Melanocyte of skin (primary cell): ENCODE measurements at places on chromosomes 7 and 10. TPM values are rescaled to one million over a fixed set of nuclear protein-coding genes. Genes with fewer than 3 reads are reported as not detected.

Gene STEAP4
- total RNA-seq: 0.15 and 0.33 TPM in 2 replicates

Gene PPP2R2D
- 28.6 and 31.9 TPM in 2 replicates for total RNA-seq

Gene HOGA1
- total RNA-seq: 1.7 and 5.5 TPM in 2 replicates

Gene IFIT3
- total RNA-seq: 170 and 446 TPM in 2 replicates

Gene POLR3A
- total RNA-seq: 21.3 and 21.6 TPM in 2 replicates

Gene LEP
- under 0.01 TPM in 1 of 2 replicates, not detected in the other for total RNA-seq

Gene BAMBI
- total RNA-seq: 127 and 226 TPM in 2 replicates

Gene IGFBP3
- total RNA-seq: 1.0 and 5.5 TPM in 2 replicates

Gene MEOX2
- total RNA-seq: not detected in 2 replicates

Gene VENTX
- not detected in 2 replicates for total RNA-seq

Gene ZCWPW1
- total RNA-seq: 0.33 and 1.7 TPM in 2 replicates

Gene MAGI2
- 9.3 and 15.3 TPM in 2 replicates for total RNA-seq

Gene TNRC18
- total RNA-seq: 29.3 and 47.3 TPM in 2 replicates

Gene CDH23
- total RNA-seq: under 0.01 TPM in 2 replicates

Gene GTF2IRD1
- 6.5 and 6.9 TPM in 2 replicates for total RNA-seq

Gene CACUL1
- total RNA-seq: 22.7 and 38.5 TPM in 2 replicates

Gene MUC3A
- total RNA-seq: not detected in 2 replicates

Gene PRLHR
- total RNA-seq: not detected in 2 replicates

Gene PNLIPRP3
- total RNA-seq: 0.67 and 0.77 TPM in 2 replicates

Gene DGKI
- total RNA-seq: 0.34 and 1.5 TPM in 2 replicates

Gene ADAMTS14
- total RNA-seq: under 0.01 and 1.5 TPM in 2 replicates

Gene PMS2
- 30.0 and 31.0 TPM in 2 replicates for total RNA-seq

Gene IRF5
- 1.4 and 3.3 TPM in 2 replicates for total RNA-seq

Gene MYL10
- total RNA-seq: not detected in 2 replicates

Gene CLDN3
- total RNA-seq: not detected in 2 replicates

Gene ASAH2
- total RNA-seq: 0.73 and 3.1 TPM in 2 replicates

Gene LRIT1
- not detected in 2 replicates for total RNA-seq

Gene ARHGAP22
- 1.0 and 3.3 TPM in 2 replicates for total RNA-seq

Gene SKIDA1
- under 0.01 and 0.34 TPM in 2 replicates for total RNA-seq

Gene ANXA8
- total RNA-seq: 0.15 TPM in 1 of 2 replicates, not detected in the other

Gene EBF3
- under 0.01 TPM in 1 of 2 replicates, not detected in the other for total RNA-seq

Gene MALSU1
- 84.3 and 92.7 TPM in 2 replicates for total RNA-seq

Gene TUBB8
- not detected in 2 replicates for total RNA-seq

Gene ANKRD1
- total RNA-seq: 0.36 TPM in 1 of 2 replicates, not detected in the other

Gene TMEM178B
- total RNA-seq: under 0.01 and 0.15 TPM in 2 replicates

Gene TSPAN13
- total RNA-seq: 1.7 and 2.0 TPM in 2 replicates

Gene LRGUK
- total RNA-seq: 0.33 and 0.46 TPM in 2 replicates

Gene TAS2R41
- total RNA-seq: not detected in 2 replicates

Gene TRIL
- under 0.01 TPM in 1 of 2 replicates, not detected in the other for total RNA-seq

Gene FAM237B
- not detected in 2 replicates for total RNA-seq

Gene SPDYE5
- under 0.01 and 0.15 TPM in 2 replicates for total RNA-seq

Gene PLPP4
- 3.4 and 11.6 TPM in 2 replicates for total RNA-seq

Gene PON2
- total RNA-seq: 76.9 and 106 TPM in 2 replicates

Gene BZW2
- total RNA-seq: 56.1 and 66.9 TPM in 2 replicates

Gene NXPH1
- not detected in 2 replicates for total RNA-seq

Gene FKBP6
- not detected in 2 replicates for total RNA-seq

Gene IQUB
- under 0.01 and 0.36 TPM in 2 replicates for total RNA-seq

Gene PRF1
- total RNA-seq: not detected in 2 replicates

Gene SPDYE1
- total RNA-seq: not detected in 2 replicates

Gene C10orf71
- total RNA-seq: not detected in 2 replicates

Gene NKX1-2
- under 0.01 TPM in 1 of 2 replicates, not detected in the other for total RNA-seq

Gene UCN3
- total RNA-seq: not detected in 2 replicates

Gene CYP17A1
- under 0.01 TPM in 1 of 2 replicates, not detected in the other for total RNA-seq

Gene ZNF277
- 21.3 and 49.1 TPM in 2 replicates for total RNA-seq

Gene SCIN
- 0.69 and 1.8 TPM in 2 replicates for total RNA-seq

Gene CEP55
- total RNA-seq: 22.2 and 28.9 TPM in 2 replicates

Gene TMEM229A
- total RNA-seq: not detected in 2 replicates
